ENCODE measurements at places on chromosomes 1 and 21.

- no peak for DNase-seq
Measured at GRCh38 chr1:239058190-239058589, 328.2 kb upstream of the CHRM3 start.

DNA sequence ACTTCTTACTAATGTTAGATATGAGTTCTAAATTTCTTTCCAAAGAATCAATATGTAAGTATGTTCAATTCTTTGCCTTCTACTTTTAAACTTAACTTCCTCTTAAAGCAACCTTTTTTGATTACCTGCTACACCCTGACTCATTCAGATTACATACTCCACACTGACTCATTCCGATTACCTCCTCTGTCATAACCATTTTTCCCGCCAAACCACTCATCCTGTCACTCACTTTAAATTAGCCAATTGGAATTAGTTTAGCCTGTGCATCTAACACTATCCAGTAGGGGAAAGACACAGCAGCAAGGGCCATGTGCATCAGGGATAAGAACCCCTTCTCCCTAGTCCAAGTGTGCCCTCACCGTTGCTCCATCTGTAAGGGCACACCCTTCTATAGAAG, 815.5 kb downstream of the BRINP3 start:
- no peak for DNase-seq

- DNase-seq: no peak
Measured at GRCh38 chr1:111145963-111146768, 6.1 kb downstream of the CEPT1 start.

DNA sequence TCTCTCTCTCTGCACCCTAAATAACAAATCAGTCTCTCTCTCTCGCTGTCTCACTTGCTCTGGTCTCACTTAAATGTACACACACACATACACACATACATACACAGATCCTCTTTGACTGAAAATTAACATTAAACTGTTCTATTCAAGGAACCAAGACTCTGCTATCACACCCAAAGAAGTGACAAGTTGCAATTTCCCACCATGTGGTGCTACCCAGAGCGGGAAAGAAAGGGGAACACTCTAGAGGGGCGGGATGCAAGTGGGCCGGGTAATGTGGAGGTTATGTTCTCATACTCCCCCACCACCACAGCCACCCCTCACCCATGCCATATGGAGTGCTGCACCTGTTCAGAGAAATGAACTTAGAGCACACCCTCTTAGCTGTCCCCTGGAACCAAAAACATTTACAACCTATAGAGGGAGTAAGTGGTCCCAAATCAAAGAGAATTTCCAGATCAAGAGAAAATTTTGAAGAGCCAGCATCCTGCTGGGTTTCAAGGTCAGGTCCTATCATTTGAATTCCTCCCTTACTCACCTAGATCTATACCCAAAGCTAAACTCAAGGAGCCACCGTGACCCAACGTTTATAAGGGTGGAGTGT, 319.4 kb downstream of the BRINP2 start:
- DNase-seq: no peak

DNA sequence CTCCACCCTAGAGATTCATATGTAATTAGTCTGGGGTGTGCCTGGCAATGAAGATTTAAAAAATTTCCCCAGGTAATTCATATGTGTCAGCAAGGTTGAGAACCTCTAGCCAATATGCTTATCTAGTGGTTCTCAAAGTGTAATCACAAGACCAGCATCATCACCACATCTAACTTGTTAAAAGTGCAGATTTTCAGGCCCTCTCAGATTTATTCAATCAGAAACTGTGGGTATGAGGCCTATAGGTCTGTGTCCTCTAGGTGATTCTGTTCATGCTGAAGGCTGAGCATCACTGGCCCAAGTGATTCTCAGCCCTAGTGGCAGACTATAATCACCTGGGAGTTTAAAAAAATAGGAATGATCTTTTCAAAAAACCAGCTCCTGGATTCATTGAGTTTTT, 75.9 kb downstream of the SWT1 start:
- DNase-seq: no peak

DNA sequence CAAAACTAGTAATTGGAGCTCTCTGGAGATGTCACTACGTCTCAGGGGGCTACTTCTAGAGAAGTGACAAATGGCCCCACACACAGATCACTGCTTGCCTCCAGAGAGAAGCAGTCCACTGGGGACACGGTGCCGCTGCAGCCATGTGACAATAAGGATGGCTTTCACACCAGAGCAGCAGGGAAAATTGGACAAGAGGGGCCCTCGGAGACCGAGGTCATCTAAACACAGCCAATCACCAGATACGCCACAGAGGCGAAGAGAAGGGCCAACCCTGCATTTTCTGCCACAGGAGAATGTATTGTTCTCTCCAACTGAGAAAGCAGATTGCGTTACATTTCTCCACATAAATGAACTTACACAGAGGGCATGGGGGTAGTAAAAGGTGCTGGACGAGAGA, 51.2 kb upstream of the TIAM1 start:
- DNase-seq: no peak

- no peak for DNase-seq
Measured at GRCh38 chr1:40780678-40781607, 2.6 kb upstream of the KCNQ4 start.

DNA sequence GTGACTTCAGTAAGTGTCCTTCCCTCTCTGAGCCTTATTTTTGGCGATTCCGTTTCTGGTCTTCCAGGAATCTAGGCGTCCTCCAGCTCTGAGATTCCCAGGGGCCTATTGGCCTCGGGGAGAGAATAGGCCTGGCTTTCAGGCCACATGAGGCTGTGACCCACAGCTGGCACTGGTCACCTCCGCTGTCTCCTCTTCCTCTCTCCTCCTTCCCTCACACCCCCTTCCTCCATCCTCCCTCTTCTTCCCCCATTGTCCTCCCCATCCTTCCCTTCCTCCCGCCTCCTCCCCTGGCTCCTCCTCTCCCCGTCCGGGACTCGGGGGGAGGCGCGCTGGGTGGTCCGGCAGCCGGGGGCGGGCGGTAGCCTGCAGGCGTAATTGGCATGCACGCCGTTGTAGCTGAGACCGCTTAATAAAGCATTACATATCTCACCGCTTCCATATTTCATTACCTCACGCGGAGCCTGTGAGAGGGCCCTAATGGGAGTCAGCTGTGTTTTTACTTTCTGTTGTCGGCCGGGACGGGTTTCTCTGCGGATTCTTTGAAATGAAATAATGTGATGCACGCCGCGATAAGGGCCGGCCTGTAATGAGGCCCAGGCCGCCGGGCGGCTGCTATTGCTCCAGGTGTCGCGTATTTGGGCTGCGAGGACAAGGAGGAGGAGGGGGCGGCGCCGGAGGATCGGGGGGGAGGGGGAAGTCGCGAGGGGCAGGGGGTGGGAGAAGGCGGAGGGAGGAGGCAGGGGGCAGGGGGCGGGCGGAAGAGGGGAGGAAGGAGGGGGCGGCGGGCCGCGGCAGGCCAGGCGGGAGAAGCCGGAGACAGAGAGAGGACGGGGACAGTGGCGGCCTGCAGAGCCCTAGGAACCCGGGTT, 95.3 kb downstream of the FOXD2 start:
- DNase-seq: no peak

GRCh38 chr1:155996166-155996565, 17.8 kb upstream of the ARHGEF2 start:
- DNase-seq: no peak

GRCh38 chr21:21175798-21176334, 177.7 kb downstream of the NCAM2 start:
- DNase-seq: no peak

GRCh38 chr1:31798433-31799195, 17.2 kb downstream of the SPOCD1 start:
- DNase-seq: no peak

DNA sequence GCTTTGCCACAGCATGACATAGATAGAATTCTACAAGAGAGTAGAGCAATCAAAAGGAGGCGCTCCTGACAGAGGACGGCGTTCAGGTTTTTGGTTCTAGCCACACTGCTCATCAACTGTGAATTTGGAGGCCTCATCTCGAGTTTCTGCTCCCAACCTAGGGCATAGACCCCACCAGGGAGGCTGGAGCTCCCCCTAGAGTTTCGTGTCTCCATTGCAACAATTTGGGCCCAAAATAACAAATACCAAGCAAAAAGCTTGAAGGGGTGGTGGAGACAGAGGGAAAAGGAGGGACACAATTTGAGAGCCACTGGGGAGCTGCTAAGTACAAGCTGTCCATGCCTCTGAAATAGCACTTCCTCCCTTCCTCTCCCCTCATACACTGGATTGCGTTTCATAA, 297.0 kb downstream of the GPATCH2 start:
- no peak for DNase-seq

GRCh38 chr1:228142155-228142691, 2.1 kb downstream of the GUK1 start:
- DNase-seq: no peak

DNA sequence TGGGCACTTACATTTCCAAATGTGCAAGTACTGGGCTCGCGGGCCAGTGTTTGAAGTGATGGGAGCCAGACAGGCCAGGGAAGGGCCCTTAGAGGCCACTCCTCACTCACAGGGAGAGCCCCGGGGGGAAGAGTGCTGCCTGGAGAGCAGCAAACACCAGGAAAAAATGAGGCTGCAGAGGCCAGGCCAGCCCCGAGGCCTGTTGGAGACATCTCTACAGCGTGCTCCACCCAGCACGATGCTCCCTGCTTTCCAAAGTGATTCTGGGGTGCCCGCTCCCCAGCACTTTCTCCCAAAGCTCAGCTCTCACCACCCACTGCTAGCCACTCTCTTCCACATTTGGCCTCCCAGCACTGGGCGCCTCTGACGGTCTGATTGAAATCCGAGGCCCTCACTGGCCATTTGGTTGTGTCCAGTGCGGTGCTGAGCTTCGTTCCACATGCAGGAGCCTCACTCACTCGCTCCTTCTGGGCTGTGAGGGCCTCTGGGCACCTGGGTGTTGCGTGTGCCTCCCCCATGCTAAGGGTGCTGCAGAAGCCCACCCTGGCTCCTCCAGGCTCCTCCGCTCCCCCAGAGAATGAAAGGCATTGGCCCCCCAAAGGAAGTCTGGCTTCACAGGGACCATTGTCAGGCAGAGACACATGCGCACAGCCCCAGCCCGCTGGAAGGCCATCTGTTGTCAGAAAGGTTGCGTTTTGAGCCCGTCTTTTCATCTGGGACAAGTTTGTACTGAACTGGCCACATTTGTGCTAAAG, 385.4 kb upstream of the VAMP3 start:
- no peak for DNase-seq

- no peak for DNase-seq
Measured at GRCh38 chr1:223707256-223708000, 4.9 kb upstream of the CAPN2 start.

DNA sequence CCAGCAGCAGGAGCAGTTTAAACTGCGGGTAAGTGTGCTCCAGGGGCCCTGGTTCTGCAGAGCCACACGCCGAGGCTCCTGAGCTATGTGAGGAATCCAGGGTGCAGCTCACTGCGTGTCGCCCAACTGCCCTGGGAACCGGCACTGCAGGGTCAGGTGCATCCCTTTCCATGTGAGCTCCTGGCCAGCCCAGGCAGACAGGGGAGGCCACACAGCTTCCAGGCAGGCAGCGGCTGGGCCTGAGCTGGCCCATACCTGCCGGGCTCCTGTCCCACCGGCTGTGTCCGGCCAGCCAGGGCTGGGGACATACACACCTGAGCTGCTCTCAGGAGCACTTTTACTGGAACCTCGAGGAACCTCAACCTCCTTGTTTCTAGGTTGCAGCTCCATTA, 18.6 kb upstream of the COL18A1 start:
- DNase-seq: no peak

DNA sequence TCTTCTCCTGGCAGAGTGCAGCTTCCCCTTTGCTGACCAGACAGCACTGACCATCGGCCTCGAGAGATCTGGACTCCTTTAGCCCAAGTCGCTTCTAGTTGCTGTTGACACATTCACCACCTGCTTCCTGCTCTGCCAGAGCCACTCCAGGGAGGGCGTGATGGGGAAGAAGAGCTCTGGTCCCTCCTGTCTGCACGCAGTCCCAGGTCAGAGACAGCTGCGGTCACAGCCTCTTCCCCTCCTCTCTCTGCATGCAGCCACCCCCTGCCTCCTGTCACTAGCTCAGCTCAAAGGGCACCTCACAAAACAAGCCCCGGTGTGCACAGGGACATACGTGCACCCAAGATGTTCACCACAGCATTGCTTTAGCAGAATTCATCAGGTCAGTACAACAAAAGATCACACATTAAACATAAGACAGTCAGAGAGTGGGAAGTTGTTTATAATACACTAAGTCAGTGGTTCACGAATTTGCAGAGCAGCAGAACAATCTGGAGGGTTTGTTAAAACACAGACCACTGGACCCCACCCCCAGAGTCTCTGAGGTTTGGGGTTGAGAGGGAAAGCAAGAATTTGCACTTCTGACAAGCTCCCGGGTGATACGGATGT, 132.9 kb downstream of the SYF2 start:
- no peak for DNase-seq

DNA sequence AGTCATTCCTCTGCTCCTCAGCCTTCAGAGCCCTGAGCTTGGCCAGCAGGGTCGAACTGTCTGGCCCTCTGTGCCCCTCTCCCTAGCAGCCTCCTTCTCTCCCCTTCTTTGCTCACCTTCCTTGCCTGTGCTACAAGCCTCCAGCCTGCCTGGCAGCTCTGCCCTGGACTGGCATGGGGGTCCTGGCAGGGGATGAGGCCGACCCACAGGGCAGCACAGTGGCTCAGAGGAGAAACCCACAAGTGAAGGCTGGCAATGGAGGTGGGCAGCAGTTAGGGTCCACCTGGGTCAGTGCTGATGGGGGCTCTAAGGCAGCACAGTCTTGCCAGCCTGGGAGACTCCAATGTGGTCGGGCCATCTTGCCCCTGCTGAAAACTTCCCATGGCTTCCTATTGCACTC, 274.2 kb downstream of the GRIK3 start:
- no peak for DNase-seq

DNA sequence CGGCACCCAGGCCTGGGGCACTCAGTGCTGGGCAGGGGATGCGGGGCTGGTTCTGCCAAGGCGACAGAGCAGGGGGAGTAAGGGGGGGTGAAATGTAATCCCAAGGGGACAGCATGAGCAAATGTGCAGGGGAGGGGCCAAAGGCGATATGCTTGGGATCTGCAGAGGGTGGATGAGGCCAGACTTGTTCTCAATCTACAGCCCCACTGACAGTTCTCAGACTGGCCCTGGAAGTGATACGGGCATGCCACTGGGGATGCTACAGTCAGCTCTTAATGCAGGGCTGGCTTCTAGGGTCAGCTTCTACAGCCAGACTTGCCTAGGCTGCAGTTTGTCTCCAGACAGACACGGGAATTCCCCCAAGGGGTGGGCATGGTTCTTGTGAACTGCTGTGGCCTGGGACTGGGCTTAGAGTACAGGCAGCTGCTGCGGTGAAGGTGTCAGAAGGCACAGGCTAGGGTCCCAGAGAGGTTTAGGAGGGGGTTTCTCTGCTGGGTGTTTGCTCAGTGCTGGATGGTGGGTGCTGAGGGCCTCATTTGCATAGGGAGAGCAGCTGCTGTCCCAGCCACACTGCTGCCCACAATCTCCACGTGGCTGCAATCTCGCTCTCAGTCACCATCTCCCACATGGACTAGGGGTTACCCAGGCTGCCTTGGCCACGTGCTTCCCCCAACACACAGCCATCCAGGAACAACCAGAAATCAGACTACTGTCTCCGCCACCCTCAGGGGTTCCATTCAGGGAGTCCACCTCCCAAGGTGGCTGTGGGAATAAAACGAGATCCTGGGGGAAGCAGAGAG, 190.1 kb downstream of the HIVEP3 start:
- peak; percentile 34 for DNase-seq

- no peak for DNase-seq
Measured at GRCh38 chr1:119632841-119633240, 15.2 kb downstream of the ZNF697 start.

- no peak for DNase-seq
Measured at GRCh38 chr1:184272175-184272866, 114.5 kb upstream of the C1orf21 start.

All from stimulated activated CD4-positive, alpha-beta T cell treated with anti-CD3 and anti-CD28 coated beads, Interleukin-1b, Interleukin-23, amount 100 ng/mL, for 4 hours (primary cell).